HFFc6 (cell line): ENCODE measurements at places on chromosomes 7 and 10. TPM values are rescaled to one million over a fixed set of nuclear protein-coding genes. Genes with fewer than 3 reads are reported as not detected.

TRIM4 gene
- 21.1 to 24.6 TPM (median 22.0 TPM) in 3 replicates for total RNA-seq

A1CF gene
- not detected in 3 replicates for total RNA-seq

NRG3 gene
- not detected in 2 replicates for total RNA-seq

PAPOLB gene
- not detected in 3 replicates for total RNA-seq

DNA sequence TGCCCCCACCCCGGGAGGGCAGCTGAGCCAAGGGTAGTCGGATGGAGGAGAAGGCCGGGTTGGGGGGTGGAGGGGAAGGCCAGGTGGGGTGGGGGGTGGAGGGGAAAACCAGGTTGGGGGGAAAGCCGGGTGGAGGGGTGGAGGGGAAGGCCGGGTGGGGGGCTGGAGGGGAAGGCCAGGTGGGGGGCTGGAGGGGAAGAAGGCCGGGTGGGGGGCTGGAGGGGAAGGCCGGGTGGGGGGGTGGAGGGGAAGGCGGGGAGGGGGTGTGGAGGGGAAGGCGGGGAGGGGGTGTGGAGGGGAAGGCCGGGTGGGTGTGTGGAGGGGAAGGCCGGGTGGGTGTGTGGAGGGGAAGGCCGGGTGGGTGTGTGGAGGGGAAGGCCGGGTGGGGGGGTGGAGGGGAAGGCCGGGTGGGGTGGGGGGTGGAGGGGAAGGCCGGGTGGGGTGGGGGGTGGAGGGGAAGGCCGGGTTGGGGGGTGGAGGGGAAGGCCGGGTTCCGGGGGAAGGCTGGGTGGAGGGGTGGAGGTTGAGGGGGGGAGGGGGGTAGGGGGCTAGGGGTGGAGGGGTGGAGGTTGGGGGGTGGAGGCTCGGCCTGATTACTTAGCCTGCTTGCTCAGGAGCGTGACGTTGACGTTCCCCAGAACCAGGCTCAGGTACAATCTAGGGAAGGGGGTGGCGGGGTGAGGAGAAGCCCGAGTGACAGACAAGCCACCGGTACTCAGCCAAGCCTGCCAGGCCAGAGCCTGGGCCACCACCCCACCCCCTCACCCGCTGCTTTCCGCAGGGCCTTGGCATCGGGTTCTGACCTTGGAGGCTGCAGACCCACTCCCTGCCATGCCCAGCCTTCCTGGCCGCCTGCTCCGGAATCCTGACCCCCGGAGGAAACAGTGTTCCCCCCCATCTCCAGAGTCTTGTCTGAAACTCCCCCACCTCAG is 5.6 kb downstream of the TMEM120A start:
- DNase-seq: no peak
- peaks cover 4% of the 10 kb centered on the region; the same call in 1 of the 2 replicates for H3K27me3 ChIP-seq
- H3K4me1 ChIP-seq: peaks cover 9% of the 10 kb centered on the region
- H3K36me3 ChIP-seq: no peaks in the 10 kb centered on the region

- H3K4me1 ChIP-seq: no peaks in the 10 kb centered on the region
- peaks cover 5% of the 10 kb centered on the region for H3K27me3 ChIP-seq
- DNase-seq: no peak
- H3K36me3 ChIP-seq: no peaks in the 10 kb centered on the region
- no peak overlapping the region for H3K4me3 ChIP-seq
- no peak overlapping the region for H3K27ac ChIP-seq
Measured at GRCh38 chr10:116879817-116880216, 30.5 kb downstream of the ENO4 start.

DNA sequence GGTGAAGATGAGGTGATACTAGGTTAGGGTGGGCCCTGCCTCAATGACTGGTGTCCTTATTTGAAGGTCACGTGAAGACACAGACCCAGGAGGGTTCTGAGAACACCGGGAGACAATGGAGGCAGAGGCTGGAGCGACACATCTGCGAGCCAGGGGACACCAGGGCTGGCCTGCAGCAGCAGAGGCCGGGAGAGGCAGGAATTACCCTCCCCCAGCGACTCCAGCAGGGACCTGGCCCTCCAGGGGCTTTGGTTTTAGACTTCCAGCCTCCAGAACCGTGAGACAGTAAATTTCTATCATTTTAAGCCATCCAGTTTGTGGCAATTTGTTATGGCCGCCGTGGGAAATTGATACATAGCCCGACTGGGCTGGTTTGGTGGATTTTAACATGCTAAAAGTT is 152.2 kb downstream of the DNAJB6 start:
- H3K36me3 ChIP-seq: no peaks in the 10 kb centered on the region

- DNase-seq: no peak
- no peaks in the 10 kb centered on the region for H3K4me1 ChIP-seq
- H3K36me3 ChIP-seq: no peaks in the 10 kb centered on the region
- H3K27me3 ChIP-seq: peaks cover 20% of the 10 kb centered on the region
- H3K4me3 ChIP-seq: no peak overlapping the region
Measured at GRCh38 chr10:3700531-3701076, 84.4 kb downstream of the KLF6 start.

SPDYE5 gene
- not detected in 3 replicates for total RNA-seq

- peaks cover 9% of the 10 kb centered on the region; the same call in 1 of the 2 replicates for H3K36me3 ChIP-seq
- no peaks in the 10 kb centered on the region for H3K27me3 ChIP-seq
- H3K4me1 ChIP-seq: peaks cover 89% of the 10 kb centered on the region
- peak overlapping the region; percentile 57 for H3K27ac ChIP-seq
Measured at GRCh38 chr7:55538538-55538937, 33.8 kb downstream of the VOPP1 start.

- no peak overlapping the region for H3K27ac ChIP-seq
- H3K4me3 ChIP-seq: no peak overlapping the region
- no peak for DNase-seq
Measured at GRCh38 chr7:65264258-65264657, 109.4 kb upstream of the ZNF92 start.

DNA sequence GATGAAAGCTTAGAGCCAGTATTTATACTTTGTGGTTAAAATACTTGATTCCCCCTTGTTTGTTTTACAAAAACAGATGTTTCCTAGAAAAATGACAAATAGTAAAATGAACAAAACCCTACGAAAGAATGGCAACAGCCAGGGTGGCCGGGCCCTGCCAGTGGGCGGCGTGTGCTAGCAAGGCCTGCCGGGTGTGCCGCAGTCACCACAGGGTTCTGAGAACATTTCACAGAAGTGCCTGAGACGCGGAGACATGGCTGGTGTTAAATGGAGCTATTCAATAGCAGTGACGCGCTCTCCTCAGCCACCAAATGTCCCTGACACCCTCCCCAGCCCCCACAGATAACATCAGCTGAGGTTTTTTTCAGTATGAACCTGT is 14.5 kb downstream of the GPR146 start:
- no peaks in the 10 kb centered on the region for H3K36me3 ChIP-seq
- H3K4me1 ChIP-seq: no peaks in the 10 kb centered on the region
- no peak overlapping the region for H3K27ac ChIP-seq
- peaks cover 2% of the 10 kb centered on the region for H3K27me3 ChIP-seq

HGF gene
- total RNA-seq: 0.55 and 4.3 TPM in 2 replicates

- peaks cover 27% of the 10 kb centered on the region for H3K4me1 ChIP-seq
- no peak overlapping the region for H3K4me3 ChIP-seq
- H3K36me3 ChIP-seq: no peaks in the 10 kb centered on the region
- H3K27ac ChIP-seq: no peak overlapping the region
- peak; percentile 37 for DNase-seq
- H3K27me3 ChIP-seq: peaks cover 2% of the 10 kb centered on the region
Measured at GRCh38 chr10:78964952-78965633, 103.7 kb upstream of the ZMIZ1 start.

DNA sequence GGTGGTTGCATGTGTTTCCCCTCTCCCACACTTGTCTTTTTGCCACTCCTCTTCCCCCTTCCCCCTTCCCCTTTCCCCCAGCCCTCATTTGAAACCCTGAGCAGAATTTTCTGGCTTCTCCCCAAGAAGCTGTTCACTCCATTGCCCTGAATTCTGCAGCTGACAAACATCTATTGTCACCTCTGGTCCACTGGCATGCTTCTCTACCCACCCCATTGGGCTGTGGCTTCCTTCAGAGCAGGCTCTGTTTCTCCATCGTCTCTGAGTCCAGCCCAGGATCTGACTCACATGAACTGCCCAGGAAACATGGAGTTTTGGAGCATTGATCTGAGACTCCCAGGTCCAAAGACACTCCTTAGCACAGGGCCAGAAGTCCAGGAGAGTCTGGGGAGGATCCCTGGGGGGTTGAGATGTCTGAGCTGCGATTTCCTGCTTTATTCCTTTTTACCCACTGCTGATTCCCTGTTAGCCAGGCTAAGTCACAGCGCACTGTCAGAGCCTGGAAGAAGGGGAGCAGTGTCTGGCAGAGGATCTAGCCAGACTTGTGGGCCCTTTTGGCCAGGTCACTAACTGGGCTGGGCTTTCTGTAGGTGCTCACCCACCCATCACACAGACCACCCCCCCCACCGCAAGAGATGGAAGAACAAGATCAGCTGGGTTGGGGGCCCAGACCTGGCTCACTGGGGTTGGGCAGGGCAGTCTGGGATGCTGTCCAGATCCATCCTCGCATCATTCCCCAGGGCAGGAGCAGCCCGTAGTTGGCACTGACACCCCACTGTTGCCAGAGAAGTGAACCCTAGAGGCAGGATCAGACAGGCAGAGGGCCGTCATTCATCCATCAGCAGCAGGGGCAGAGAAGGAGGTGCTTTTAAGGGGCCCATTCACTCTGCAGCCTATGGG is 3.5 kb downstream of the CHAT start:
- no peaks in the 10 kb centered on the region for H3K36me3 ChIP-seq
- no peak overlapping the region for H3K27ac ChIP-seq
- no peak overlapping the region for H3K4me3 ChIP-seq
- DNase-seq: no peak

DNA sequence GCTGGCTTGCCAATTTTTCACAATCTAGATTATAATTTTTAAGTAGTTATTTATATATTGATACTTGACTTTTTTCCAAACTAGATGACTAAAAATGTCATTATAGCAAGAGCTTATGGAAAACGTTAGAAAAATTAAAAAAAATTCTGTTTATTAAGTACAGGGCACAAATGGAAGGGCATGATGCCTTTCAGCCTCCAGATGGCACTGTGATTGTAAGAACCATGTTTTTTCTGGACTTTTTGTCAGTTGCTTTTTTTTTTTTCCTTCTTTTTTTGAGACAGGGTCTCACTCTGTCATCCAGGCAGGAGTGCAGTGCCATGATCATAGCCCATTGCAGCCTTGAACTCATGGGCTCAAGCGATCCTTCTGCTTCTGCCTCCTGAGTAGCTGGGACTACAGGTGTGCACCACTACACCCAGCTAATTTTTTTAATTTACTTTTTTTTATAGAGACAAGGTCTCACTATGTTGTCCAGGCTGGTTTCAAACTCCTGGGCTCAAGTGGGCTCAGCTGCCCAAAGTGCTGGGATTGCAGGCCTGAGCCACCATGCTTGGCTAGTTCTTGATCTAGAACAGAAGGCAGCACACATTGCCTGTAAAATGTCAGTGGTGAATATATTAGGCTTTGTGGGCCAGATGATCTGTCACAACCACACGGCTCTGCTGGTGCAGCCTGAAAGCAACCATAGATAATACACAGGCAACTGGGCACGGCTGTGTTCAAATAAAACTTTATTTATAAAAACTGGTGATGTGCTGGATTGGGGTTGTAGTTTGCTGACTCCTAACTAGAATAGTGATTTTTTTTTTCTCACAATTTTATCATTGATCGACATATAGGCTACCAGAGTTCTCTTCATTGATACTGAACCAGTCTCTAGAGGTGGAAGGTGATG is 27.4 kb downstream of the UCMA start:
- H3K27ac ChIP-seq: no peak overlapping the region; the same call in 1 of the 2 replicates
- peaks cover 3% of the 10 kb centered on the region; the same call in 1 of the 2 replicates for H3K27me3 ChIP-seq
- peak; percentile 29 for DNase-seq
- H3K4me1 ChIP-seq: peaks cover 2% of the 10 kb centered on the region; the same call in 1 of the 2 replicates

- DNase-seq: no peak
- H3K36me3 ChIP-seq: no peaks in the 10 kb centered on the region
- no peaks in the 10 kb centered on the region for H3K27me3 ChIP-seq
- no peaks in the 10 kb centered on the region for H3K4me1 ChIP-seq
- no peak overlapping the region for H3K27ac ChIP-seq
Measured at GRCh38 chr7:32033006-32033405, 37.2 kb downstream of the PDE1C start.

P4HA1 gene
- total RNA-seq: 126 to 201 TPM (median 190 TPM) in 3 replicates

GRCh38 chr10:49601857-49602256 is 8.3 kb upstream of the SLC18A3 start:
- H3K36me3 ChIP-seq: no peaks in the 10 kb centered on the region
- peak; percentile 62 for DNase-seq
- peaks cover 52% of the 10 kb centered on the region for H3K4me1 ChIP-seq
- peaks cover 15% of the 10 kb centered on the region for H3K27me3 ChIP-seq

SNX10 gene
- total RNA-seq: not detected in 2 replicates

DNA sequence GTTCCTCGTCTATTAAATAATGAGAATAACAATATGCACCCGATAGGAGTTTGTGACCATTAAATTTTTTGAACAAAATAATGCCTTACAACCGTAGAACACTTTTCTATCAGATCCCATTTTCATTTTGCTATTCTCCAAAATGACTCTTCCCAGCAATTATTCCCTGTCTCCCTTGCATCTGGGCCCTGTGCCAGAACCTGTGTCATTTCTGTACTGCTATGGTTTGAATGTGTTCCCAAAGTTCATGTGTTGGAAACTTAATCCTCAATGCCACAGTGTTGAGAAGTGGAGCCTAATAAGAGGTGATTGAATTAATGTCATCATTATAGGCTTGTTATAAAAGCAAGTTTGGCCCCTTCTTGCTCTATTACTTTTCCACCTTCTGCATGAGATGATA is 33.2 kb upstream of the SMNDC1 start:
- peak overlapping the region; percentile 27; the same call in 1 of the 2 replicates for H3K4me3 ChIP-seq
- no peaks in the 10 kb centered on the region; the same call in 1 of the 2 replicates for H3K27me3 ChIP-seq
- DNase-seq: peak; percentile 45

DNA sequence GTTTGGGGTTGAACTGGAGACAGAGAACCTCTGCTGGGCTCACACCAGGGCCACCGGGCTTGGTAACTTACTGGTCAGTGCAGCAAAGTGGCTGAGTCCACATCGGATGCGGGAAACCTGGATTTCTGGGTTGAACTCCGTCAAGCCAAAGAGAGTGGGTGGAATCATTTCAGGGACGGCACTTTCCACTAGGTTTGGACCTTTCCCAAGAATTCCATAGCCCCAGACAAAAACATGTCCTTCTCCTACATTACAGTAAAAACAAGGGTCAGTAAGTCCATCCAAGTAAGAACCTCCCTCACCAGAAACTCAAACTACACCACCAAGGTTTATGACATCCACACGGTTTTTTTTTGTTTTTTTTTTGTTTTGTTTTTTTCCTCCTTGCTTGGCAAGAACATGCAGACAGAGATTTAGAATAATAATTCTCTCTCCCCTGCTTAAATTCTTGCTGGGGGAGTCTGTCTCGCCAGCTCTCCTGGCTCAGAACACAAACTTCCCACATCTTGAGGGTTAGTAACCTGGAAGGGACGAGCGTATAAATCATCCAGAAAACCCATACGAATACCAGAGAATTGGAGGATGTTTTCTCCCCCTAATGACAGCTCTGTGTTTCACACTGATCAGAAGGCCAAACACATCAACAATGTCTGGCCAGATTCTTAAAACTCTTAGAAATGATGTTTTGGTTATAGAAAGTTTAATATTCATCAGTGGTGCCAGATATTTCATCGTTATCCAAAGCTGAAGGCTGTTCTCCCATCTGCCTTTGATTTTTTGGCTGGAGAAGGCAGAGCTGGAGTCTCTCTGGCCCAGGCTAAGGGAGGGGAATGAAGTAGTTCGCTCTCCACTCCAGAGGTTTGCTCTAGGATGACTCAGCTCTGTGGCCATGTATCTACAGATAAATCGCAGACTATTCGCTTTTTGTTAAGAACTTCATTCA is 17.5 kb downstream of the RCC1L start:
- peak overlapping the region; percentile 93 for H3K27ac ChIP-seq
- peaks cover 34% of the 10 kb centered on the region for H3K4me1 ChIP-seq
- H3K4me3 ChIP-seq: peak overlapping the region; percentile 15; the same call in 1 of the 2 replicates
